Panc1 (cell line): ENCODE measurements at places on chromosomes 5 and 9.

DNA sequence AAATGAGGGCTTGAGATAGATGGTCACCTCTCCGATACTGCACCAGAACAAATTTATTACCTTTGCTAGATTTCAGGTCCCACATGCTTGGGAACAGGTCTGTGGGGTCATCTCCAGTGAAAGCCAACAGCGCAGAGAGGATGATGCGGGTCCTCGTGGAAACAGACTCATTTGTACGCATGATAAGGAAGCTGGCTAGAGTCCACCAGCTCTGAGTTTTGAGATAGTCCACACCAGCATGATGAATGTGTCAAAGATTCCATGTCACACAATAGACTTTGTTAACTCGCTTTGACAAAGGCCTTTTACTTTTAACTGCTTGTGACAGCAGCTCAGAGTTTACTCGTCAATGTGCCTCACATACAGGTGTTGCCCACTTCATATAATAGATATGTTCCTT lies 105.4 kb upstream of the TBCA start:
- DNase-seq, result no peak

GRCh38 chr9:81581986-81582385 lies 107.4 kb downstream of the TLE1 start:
- no peak for DNase-seq

- no peak for DNase-seq
These were observed 7.2 kb upstream of the XPA start for GRCh38 chr9:97704345-97704677.

- no peak for DNase-seq
These were observed 2.3 kb downstream of the TPRN start for GRCh38 chr9:137198051-137198901.

- no peak for DNase-seq
These were observed 56.9 kb downstream of the MVB12B start for GRCh38 chr9:126383406-126384046.

DNA sequence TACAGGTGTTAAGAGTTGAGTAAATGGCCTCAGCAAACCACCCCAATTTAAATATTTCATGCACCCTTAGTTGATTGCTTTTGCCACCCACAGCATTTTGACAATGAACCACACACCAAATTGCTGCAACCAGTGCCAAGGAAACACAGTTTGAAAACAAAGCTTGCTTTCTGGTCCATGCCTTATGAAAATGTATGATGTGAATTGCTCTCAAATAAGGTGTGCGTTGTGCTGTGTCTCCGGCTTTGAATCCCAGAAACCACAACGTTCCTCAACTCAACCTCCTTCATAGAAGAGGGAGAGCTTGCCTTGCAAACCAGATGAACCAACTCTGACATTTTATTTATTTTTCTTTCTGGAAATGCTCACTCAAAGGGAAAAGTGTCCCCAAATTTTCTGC lies 762.7 kb downstream of the TLE1 start:
- DNase-seq, result no peak

- DNase-seq, result no peak
These were observed 529.5 kb upstream of the RGMB start for GRCh38 chr5:98243972-98244371.

DNA sequence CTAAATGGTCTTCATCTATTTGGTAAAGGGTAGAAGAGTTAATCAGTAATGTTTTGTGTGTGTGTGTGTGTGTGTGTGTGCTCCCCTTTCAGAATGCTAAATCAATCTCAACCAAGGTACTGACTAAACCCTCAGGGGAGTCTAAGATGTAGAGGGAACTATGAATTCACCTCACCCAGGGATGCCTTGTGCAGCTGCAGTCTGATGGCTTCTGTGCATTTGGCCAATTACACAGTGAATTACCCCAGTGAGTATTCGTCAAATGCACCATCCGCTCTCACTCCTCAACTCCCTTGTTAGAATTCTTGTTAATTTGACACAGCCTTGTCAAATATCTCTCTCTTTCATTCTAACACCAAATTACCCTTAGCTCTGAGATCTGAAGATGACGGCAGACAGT lies 234.6 kb downstream of the GABRB2 start:
- DNase-seq, result no peak

DNA sequence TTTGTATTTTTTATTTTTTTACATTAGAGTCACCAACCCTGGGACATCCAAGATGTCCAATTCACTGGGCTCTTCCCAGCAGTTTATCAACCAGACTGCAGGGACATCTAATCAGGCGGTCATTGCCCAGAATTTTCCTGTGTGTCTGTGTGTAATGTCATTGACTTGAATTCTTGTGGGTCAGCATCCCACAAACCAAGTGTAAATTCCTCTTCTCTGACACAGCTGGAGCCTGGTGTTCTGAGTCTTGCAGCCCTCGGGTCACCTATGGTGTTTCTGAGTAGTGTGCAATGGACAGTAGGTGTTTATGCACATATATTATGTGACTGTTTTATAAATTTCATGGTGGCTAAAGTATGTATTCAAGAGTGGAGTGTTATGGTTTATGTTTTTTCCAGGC lies 815.7 kb downstream of the SEMA5A start:
- no peak for DNase-seq

DNA sequence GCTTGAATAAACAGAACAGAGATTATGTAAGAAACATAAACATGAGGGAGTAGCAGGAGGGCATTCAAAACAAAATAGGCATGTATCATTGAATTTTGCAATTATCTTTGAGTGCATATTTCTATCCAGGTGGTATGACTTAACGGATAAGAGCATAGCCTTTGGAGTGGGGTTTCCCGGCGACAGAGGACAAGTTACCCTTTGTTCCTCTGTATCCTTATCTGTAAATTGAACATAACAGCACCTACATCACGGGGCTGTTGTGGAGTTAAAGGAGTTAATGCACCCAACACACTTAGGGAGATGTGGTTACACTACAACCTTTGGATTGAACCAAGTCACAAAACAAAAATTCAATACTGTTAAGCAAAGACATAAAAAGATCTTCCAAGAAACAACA lies 314.6 kb upstream of the KIF2A start:
- DNase-seq, result no peak

- DNase-seq, result no peak
These were observed 1.6 kb downstream of the AIF1L start for GRCh38 chr9:131097948-131098278.

- DNase-seq, result no peak
These were observed 209.0 kb downstream of the EFNA5 start for GRCh38 chr5:107461770-107462169.

DNA sequence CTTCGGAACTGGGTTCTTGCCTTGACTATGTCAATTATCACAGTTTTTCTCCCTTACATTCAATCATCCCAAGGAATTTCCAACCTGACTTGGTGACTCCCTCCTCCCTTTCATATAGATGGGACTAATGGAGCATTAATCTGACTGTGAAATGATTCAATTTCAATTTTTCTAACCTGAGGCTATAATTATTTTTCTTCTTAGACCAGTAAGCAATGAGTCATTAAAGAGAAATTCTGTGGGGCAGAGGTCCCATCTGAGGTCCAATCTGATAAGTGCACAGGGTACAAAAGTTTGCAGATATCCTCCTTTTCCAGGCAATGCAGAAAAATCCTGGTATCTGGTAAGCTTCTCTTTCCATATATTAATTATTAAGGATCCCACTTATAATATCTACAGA lies 18.9 kb downstream of the PDE4D start:
- no peak for DNase-seq

DNA sequence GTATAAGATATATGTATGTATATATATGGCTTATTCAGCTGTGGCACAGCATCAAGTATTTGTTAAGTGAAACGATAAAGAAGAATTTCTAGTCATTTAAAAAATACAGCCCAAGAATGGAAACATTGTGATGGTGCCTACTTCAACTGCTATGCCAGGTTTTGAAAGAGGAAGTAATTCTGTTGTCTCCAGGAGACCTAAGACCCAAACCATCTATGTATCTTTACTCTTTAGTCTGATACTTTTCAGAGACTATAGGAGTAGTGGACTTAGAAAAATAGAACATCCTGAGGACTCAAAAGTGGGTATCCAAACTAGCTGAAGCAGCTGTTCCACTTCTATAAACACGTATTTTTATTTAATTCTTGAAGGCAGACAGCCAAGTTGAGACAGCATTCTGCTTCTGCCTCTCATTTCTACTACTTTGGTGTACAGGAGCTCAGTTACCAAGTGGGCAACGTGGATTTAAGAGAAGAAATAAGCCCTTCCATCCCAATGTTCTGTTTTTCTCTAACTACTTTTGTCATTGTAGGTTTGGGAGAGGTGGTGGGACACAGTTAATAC lies 110.7 kb downstream of the RPS23 start:
- no peak for DNase-seq

DNA sequence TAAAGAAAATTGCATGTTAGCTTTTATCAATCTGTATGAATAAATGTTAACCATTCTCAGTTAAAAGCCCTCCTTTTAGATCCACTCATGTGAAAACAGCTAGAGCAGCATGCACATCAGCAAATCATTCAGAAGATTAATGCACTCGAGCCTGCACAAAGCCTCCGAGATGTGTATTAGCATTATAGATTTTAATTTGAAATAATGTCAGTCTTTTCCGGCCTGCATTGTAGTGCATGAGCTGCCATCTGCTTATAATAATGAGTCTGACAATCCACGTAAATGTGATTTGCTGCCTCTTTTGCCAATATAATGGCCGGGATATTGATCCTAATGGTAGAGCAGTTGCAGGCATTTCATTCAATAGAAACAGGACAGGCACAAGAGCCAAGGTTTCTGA lies 585.1 kb downstream of the IRX1 start:
- no peak for DNase-seq

GRCh38 chr9:82431121-82431520 lies 442.5 kb downstream of the SPATA31D1 start:
- no peak for DNase-seq

GRCh38 chr9:125759764-125760129 lies 12.6 kb downstream of the PBX3 start:
- DNase-seq, result no peak

- no peak for DNase-seq
These were observed 108.4 kb upstream of the RPS23 start for GRCh38 chr5:82386576-82386975.

DNA sequence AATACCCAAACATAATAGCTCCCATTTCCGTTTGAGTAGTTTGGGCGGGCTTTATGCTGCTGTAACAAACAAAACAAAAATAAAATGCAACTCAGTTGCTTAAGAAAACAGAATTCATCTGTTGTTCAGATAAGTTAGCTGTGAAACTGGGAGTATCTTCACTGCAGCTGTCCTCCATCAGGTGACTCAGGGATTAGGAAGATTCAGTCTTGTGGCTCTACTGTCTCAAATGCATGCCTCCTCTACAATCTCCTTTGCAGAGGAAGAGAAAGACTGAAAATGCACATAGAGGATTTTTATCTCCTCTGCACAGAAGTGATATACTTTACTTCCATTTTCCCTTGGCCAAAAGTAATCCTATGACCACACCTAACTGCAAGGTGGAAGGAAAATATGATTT lies 883.7 kb downstream of the PTPRD start:
- DNase-seq, result no peak
